ENCODE measurements at places on chromosomes 7 and 10.

GRCh38 chr10:127372361-127372760, 176.0 kb upstream of the INSYN2A start:
- no peak for DNase-seq

- DNase-seq = no peak
These were observed 116.5 kb downstream of the ZNF438 start for GRCh38 chr10:30915146-30915545.

DNA sequence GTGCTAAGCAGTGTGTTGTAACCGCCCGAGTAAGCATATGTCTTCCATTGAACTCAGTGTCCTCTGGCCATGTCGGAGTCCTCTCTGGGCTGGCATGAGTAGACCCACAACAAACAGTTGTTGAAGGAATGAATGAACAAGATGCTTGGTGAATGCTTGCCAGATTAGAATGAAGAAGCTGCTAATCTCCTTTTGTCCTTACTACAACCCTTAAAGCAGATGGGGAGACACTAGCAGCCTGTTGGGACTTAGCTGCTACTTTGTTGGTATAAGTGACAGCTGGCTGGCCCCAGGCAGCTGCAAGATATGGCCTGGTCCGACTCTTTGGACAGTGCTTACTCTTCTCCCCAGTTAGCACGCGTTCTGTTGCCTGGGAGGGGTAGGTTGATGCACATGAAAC, 370.1 kb downstream of the RPS24 start:
- DNase-seq = no peak

DNA sequence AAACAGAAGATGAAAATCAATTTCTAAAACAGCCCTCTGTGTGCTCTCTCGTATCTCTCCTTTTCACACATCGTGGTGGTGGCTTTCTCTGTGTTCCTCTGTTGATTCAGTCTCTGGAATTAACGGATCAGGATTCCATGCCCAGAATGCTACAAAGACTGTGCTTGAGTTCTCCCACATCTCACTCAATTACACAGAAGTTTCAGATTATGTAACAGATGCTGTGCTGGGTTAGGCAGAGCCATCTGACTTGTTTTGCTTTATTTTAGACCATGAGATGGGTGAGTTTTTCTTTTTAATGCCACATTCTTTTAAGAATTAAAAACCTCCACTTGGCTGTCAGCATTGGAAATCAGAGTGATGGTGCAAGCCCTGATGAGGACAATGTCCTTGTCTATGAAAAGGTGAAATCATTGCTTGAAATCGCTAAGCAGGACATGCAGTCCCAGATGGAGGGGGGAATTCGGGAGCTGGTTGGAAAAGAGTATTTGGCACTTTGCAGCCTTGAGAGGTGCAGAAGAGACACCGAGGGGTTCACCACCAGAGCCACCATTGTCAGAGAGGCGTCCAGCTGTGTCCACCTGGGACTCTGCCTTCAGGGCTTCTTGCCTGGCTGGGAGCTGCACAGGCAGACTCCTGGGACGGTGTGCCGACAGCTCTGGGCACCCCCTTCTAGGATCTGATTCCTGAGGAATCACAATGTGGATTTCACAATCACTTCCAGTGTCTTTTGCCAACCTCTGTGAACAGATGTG, 80.4 kb downstream of the EGFR start:
- no peak for DNase-seq

- DNase-seq = no peak
These were observed 611.0 kb downstream of the PARD3 start for GRCh38 chr10:34203966-34204630.
